ENCODE measurements at places on chromosomes 5 and 9.

GRCh38 chr9:113143432-113144227 is 7.2 kb upstream of the SLC31A2 start:
- no peak for DNase-seq

DNA sequence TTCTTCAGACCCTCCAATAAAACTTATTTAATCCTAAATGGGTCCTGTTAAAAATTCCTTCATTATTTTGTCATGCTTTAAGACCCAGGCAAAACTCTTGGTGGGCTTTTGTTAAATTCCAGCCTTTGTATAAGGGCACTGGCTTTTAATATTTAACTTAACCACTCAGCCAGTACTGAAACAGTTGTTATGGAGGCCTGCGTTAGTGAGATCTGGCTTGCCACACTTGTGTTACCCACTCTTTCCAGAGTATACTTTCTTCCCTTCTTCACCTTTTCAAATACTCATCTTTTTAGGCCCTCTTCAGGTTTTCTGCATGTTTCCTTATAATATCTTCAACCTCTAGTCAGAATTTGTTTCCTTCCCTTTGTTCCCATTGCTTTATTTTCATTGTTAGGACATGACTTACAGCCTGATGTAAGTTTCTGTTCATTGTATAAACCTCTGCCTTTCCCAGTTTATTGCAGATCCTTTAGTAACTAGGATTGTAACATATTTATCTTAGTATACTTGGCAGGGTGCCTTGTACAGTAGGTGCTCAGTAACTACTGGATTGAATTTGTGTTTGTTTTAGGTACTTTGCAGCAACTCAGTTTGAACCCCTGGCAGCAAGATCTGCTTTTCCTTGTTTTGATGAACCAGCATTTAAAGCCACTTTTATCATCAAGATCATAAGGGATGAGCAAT is 48.8 kb downstream of the LNPEP start:
- no peak for DNase-seq

DNA sequence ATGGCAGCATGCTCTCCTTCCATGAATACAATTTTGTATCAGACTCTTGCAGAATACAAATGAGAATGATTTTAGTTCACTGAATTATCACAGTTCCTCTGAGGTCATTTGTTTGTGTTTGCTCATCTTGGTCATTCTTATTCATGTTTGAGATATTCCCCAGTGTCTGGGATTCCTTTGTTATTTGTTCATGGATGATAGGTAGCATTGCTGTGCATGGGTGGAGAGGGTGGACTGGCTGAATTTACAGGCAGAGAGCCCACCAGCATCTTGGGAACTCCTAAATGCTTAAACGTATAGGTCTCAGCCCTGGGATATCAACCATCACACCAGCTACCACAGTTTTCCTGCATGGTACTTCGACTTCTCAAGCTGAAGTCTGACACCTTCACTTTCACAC is 459.8 kb downstream of the CCDC171 start:
- no peak for DNase-seq

DNA sequence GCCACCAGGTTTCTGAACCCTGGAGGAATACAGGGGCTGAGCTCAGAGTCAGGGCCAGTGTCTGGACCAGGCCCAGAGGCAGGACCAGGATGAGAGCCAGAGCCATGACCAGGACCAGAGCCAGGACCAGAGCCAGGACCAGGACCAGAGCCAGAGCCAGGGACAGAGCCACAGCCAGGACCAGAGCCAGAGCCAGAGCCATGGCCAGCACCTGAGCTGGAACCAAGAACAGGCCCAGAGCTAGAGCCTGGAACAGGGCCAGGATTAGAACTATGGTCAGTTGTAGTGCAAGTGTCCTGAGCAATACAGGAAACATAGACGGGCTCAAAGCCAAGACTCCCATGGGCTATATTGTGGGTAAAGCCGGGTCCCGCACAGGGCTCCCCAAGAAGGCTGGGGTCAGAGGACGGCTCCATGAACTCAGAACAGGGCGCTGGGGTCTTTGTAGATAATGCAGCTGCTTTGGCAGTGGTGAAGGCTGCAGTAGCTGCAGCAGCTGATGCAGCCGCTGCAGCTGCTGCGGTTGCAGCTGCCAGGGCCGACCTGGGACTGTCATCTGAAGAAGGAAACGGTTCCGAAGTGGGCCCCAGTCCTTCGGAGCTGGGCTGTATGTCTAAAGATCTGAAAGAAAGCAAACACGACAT is 559 bp downstream of the SPAG8 start:
- no peak for DNase-seq

DNA sequence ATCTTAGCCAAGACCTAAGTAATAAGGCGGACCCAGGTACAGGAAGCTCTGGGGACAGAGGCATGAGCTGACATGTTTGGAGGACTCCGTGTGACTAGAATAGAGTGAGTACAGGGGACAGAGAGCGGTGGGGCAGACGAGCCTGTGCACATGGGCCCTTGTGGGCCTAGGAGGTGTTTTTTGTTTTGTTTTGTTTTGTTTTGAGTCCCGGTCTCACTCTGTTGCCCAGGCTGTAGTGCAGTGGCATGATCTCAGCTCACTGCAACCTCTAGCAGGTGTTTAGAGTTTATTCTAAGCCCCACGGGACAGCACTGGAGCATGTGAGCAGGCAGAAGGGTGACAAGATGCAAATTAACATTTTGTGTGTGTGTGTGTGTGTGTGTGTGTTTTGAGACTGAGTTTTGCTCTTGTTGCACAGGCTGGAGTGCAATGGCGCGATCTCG is 3.1 kb upstream of the EEIG1 start:
- no peak for DNase-seq

- DNase-seq = no peak
Observed at GRCh38 chr9:34386656-34387055, 10.0 kb upstream of the MYORG start.

DNA sequence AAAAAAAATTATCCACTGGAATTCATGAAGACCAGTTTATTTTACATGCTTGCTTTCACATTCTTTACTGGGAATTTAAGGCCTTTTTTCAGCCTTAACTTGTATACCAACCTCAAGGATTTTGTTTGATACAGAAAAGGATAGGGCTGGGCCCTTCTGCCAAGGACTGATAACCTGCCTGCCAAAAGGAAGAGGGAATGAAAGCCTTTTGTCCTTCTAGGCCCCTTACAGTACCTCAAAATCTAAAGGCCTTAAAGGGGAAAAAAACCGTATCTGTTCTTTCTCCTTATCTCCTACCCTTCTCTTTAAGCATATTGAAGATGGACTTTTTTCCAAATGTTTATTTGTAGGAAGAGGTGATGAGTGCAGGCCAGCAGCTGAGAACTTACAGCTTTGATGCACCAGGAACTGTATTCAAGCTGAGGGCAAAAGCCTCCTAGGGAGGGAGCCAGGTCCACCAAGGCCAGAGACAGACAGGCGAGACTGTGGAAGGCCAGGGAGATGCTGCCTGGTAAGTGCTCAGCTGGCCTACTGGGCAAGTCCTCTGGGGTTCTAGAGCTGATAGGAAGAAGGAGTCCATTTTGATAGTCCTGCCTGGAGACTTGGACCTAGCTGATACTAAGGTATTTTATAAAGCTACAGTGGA is 31.8 kb downstream of the FAXDC2 start:
- DNase-seq = no peak

GRCh38 chr5:119288379-119289033 is 67.3 kb upstream of the TNFAIP8 start:
- no peak for DNase-seq

DNA sequence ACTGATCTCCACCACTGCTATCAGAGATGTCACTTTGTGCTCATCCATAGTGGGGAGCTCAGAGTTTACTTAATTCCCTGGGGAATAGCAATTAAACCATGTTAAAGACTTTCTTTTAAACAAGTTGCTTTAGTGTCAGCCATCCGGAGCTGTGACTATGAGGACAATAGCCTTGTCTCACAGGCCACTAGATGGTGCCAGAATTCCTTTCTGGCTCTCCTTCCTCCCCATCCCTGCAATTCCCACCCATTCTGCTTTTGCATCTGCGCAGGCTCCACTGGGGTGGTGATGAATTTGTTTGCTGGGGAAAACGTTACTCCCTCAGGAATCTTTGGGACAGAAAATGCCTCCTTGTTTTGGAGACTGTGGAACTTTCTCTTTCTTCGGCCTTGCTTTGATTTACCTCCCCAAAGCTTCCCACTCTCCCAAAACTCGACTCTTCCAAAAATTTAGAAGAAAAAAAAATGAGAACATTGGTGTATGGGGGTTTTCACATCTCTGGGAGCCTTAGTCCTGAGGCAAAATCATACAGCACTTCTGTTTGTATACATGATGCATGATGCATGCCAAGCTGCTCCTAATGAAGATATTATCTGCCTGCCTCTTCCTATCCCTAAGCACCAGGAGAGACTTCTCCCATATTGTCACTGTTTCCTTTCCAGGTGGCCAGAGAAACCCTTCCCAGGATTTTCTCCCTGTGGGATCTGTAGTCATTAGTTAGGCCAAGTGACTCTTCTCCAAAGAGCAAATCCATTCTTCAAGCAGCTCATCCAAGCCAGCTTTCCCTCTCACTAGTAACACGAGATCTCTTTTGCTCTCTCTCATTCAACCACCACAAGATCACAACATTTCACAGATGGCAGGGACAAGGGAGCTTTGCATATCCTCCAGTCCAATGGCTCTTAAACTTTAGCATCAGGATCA is 466.1 kb downstream of the TLR4 start:
- no peak for DNase-seq

- no peak for DNase-seq
Observed at GRCh38 chr9:23554686-23555085, 271.4 kb downstream of the ELAVL2 start.

DNA sequence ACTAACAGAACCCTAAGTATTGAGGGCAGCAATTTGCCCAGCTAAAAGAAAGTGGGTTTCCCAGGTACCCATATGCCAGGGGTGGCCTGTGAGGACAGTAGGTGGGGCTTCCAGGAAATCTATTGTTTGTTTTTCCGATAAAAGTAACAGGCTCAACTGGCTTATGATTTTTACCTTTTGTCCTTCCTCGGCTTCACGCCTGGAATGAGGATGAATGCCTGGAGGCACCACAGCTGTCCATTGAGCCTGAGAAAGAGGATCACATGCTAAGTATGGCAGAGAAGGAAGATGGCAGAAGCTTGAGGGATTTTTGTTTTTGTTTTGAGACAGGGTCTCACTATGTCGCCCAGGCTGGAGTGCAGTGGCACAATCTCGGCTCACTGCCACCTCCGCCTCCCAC is 84.1 kb downstream of the KLF4 start:
- no peak for DNase-seq

DNA sequence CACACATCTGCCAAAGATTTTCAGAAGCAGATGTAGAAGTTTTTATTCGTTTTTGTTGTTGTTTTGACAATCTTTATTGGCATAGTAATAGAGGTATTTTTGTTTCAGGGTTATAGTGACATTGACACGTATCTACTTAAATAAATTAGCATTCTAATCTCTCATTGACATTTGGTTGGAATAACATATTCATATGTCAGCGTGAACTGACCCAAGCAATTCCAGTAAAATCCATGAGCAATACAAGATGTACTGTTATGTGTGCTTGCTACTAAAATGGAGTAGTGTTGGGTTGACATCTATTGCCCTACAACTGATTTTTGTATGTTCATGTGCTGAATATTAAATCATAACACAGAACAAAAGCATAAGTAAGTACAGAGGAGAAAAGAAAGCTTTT is 284.4 kb upstream of the SMC2 start:
- no peak for DNase-seq

DNA sequence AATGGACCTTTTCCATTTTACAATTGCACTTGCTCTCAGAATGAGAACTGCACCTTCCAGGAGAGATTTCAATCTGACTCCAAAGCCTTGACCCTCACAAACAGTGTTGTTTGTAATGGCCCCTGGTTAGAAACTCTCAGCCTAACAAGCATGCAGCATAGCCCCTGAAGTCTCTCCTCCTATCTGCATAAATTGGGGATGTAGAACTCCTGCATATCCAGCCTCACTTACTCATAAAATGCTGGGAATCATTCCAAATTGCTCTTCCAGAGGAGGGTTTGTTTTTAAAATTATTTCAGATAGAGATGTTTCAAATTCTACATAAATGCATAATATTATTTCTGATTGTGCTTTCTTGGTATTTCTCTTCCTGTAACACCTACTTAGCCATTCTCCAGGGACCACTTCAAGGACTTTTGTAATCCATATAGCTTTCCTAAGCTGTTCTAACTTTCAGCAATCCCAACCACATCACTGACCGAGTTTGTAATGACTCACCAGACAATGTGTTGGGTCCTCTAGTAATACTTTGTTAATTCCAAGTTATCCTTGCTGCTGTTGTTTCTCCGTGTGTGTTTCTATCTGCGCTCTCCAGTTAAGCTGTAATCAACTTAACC is 143.8 kb upstream of the CCDC152 start:
- DNase-seq = no peak

DNA sequence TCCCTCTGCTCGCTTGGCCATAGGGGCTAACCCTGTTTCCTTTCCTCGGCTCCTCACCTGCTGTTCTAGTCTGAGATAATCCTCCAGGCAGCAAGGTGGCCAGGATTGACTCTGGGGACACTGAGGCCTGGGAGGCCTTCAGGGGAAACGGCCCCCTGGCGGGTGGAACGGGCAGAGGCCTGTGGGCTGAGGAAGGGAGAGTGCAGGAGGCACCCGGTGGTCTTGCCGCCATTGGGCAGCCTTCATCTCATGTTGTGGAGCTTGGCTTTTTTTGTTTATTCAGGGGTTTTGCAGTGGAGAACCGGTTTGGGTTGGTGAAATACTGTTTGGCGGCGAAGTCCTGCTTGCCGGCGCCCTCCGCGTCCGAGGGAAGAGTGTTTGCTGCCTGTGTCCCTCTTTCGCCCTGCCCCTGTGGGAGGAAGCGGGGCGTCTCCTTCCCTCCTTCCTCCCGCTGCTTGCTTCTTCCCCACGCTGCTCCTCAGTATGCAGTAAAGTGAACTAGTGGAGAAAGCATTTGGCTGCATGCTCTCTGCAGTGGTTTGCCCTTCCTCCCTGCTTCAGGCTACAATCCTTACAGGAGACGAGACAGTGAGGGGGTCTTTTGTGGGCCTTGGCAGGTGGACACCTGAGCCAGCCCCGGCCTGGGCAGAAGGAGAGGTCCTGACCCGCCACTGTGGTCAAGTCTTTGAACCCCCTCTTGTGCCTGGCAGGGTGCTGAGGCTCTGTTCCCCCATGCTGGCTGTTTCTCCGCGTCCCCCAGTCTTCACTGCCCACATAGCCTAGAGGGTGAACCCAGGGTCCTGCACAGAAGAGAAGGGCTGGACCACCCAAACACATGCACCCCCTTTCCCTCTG is 30.8 kb upstream of the PRDM12 start:
- no peak for DNase-seq

- no peak for DNase-seq
Observed at GRCh38 chr9:2718001-2718697, 839 bp downstream of the KCNV2 start.

- no peak for DNase-seq
Observed at GRCh38 chr9:4148751-4149150, 151.1 kb downstream of the GLIS3 start.
